ENCODE measurements at places on chromosomes 7 and 10.

DNA sequence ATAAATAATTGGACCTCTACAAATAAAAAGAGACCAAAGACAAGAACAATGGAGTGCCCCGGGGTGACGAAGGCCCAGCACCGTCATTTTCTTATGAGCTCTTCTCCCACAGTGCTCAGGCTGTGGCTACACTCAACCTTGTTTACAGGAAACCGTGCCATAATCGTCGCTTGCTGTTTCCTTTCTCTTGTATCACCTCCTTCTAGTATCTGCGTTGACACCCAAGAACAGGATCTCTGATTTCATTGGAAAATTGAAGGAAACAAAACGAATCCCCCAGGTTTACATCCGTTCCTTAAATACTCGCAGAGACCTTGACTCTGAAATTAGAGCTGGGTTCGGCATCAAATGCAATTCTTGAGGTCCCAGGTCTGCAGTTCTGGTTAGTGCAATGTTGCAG, 1.7 kb upstream of the IGFBP3 start:
- DNase-seq: no peak

GRCh38 chr7:101940830-101941229, 123.4 kb downstream of the CUX1 start:
- no peak for DNase-seq

DNA sequence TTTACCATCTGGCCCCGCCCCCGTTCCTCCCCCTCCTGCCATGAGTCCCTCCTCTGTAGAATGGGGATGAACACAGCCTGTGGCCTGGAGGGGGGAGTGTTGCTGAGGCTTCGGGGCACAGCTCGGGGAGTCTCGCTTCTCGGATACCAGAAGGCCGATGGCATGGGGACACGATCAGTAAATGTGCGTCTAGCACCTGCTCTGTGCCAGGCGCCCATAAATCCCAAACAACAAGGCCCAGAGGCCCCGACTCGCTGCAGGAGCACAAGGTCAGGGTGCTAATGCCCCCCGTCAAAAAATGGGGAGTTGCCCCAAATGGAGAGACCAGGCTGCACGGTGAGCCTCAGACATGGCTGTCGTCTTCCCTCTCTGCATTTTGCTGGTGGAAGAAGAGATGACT, 40.7 kb downstream of the JAKMIP3 start:
- no peak for DNase-seq

- DNase-seq: no peak
These were observed 77.1 kb downstream of the ELFN1 start for GRCh38 chr7:1747004-1747801.

DNA sequence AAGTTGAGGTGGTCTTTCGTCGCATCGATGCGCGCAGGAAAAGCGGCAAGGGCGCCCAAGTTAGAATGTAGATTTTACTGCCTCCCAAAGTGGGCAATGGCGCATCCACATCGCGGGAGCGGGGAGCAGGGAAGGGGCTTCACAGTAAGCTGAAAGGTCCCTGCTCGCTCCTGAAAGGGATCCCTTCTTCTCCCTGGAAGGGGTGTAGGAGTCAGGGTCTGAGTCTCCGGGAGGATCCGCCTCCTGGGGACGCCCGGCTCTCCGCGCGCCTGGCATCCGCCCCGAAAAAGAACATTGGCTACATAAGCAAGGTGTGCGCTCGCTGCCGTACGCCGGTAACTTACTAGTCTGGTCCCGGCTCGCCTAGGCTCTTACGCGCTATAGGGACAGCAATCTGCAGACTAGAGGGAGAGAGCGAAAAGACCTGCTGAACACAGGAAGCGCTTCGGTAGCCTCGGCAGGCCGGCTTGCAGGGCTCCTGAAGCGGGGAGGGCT, 804 bp downstream of the UNC5B start:
- DNase-seq: no peak

- DNase-seq: no peak
These were observed 50.8 kb upstream of the PPP1R9A start for GRCh38 chr7:94856643-94857042.

DNA sequence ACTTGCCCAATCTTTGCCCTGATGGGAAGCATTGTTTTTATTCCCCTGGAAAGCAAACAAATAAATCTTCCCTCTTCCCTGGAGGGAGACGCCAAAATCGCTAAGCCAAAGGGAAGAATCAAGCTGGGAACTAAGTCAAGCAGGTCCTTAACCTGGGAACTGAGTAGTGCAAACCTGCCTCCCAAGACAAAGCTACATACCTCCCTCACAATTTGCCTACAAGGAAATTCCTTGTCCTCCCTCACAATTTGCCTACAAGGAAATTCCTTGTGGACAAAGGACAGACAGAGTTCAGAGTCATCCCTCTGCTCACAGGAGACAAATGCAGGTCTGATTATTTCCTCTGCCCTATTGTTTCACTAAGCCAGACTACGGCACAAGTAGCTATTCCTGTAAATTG, 50.5 kb downstream of the SPOCK2 start:
- DNase-seq: no peak

DNA sequence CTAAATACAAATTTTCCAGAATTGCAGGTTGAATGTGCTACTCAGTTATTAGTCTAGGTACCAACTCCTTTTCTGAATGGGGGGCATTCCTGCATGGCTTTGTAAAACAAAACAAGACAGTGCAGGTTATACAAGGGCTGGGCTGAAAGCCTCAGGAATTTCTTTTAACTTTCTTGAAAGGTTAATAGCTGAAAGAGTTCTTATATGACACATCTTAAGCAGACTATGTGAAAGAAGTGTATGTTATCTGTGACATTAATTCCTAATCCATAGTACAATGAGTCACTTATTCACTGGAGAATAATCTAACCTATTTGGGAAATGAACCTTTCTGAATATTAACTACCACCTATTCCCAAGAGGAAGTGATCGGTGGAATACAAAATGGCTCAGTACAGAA, 115.6 kb upstream of the FAM133B start:
- DNase-seq: no peak

GRCh38 chr7:2666155-2666554, 21.8 kb upstream of the AMZ1 start:
- no peak for DNase-seq

DNA sequence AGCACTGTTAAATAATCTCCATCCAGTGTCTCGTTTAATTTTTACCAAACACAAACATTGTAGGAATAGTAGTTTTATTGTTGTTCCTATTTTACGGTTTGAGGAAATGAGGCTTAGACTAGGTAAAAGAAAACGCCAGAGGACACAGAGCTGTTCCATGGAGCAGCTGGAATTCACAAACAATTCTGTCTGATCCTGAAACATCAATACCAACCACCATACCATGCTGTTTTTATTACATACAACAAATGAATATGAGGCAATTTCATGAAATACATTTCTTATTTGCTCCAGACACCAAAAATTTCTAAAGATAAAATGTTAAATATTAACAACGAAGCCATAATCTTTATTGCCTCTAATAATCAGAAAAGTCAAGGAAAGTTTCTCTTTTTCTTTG, 9.4 kb downstream of the MALRD1 start:
- no peak for DNase-seq

DNA sequence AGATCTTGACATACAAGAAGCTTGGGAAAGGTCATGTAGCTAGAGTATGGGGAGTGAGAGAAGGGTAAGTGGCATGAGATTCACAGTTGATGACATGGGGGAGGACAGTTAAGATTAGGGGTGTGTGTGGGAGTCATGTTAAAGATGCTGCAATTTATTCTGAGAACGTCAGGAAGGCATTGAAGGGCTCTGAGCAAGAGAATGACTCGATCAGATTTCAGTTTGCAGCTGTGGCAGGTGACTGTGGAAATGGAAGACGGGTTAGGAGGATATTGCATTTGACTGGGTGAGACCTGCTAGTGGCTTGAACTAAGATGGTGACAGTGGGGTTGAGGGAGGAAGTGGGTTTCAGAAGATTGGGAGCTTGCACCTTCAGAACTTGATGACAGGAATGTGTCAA, 5.6 kb downstream of the CDC123 start:
- DNase-seq: no peak

DNA sequence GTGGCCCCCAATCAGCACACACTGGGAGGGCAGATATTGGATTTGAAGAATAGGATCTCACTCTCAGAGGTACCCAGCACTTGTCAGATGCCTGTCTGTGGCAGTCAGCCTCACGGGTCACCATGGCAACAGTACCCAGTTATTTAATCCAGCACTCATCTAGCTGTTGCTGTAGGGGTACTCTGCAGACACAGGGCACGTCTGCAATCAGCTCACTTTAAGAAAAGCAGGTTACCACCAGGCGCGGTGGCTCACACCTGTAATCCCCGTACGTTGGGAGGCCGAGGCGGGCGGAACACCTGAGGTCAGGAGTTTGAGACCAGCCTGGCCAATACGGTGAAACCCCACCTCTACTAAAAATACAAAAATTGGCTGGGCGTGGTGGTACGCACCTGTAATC, 11.9 kb downstream of the SFXN4 start:
- DNase-seq: no peak

GRCh38 chr7:113267271-113267670, 148.9 kb upstream of the SMIM30 start:
- no peak for DNase-seq

- DNase-seq: no peak
These were observed 33.4 kb upstream of the DLG5 start for GRCh38 chr10:77959887-77960455.

- no peak for DNase-seq
These were observed 816.7 kb upstream of the PHF14 start for GRCh38 chr7:10156972-10157371.

DNA sequence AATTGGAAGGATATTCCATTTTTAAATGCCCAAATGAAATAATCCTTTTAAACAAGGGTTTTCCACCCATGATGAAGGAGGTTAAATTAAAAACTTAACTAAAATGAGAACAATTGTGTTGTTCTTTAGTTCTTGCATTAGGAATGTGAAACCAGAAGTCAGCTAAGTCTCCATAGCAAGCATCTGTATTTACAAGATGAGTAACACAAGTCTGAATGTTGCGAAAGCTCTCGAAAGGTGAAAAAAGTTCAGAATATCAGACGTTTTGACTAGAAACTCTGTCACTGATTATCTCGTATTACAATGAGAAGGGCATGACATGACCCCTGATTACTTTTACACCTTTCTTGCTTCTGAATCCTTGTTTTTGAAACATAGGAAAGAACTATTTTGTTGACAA, 149.6 kb downstream of the BICC1 start:
- no peak for DNase-seq

DNA sequence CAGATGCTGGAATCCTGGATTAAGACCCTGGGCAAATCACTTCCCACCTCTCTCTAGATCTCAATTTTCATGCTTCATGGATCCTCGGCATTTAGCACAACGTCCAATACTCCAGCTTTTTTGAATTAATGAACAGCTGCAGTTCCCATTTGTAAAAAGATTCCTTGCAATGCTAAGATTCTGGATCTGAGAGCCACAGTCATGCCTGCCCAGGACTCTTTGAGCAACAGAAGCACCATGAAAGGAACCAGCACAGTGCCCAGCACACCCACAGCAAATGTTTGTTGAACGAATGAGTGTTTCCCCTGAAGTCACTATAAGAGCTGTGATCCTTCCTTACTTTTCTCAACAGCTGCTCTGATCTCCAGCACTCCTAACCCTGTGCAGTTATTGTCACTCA, 20.8 kb upstream of the DDIT4 start:
- no peak for DNase-seq

DNA sequence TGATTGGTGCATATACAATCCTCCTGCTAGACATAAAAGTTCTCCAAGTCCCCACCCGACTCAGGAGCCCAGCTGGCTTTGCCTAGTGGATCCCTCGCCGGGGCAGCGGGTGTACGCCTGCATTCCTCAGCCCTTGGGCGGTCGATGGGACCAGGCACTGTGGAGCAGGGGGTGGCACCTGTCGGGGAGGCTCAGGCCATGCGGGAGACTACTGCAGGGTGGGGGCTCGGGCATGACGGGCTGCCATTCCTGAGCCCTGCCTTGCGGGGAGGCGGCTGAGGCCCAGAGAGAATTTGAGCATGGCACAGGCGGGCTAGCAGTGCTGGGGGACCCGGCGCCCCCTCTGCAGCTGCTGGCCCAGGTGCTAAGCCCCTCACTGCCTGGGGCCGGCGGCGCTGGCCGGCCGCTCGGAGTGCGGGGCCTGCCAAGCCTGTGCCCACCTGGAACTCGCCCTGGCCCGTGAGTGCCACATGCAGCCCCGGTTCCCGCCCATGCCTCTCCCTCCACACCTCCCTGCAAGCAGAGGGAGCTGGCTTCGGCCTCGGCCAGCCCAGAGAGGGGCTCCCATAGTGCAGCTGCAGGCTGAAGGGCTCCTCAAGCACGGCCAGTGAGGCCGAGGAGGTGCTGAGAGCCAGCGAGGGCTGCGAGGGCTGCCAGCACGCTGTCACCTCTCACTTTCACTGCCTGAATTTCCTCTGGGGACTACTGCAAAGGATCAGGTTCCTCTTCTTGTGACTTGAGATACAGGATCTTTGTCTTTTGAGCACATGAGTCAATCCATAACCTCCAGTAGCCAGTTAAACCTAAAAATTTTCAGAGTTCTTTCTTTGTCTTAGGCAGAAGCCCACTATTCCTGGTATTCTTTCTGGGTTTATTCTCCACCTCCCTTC, 25.1 kb upstream of the ELOVL3 start:
- DNase-seq: no peak

DNA sequence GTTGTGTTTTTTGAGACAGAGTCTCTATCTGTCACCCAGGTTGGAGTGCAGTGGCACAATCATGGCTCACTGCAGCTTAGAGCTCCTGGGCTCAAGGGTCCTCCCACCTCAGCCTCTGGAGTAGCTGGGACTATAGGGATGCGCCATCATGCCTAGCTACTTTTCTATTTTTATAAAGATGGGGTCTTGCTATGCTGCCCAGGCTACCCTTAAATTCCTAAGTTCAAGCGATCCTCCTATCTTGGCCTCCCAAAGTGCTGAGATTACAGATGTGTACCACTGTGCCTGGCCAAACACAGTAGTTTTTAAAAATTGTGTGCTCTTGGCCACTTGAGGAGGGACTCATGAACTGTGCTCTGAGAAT, 10.6 kb upstream of the TLX1 start:
- DNase-seq: no peak
